ENCODE measurements at places on chromosomes 13 and 19. TPM values are rescaled to one million over a fixed set of nuclear protein-coding genes. Genes with fewer than 3 reads are reported as not detected.

PPP2R1A gene
- 256 TPM for total RNA-seq

ERFL gene
- total RNA-seq, result under 0.01 TPM

SYNGR4 gene
- total RNA-seq, result not detected

TMEM86B gene
- 2.3 TPM for total RNA-seq

KLF12 gene
- total RNA-seq, result 11.6 TPM

NLRP11 gene
- total RNA-seq, result not detected

RXFP2 gene
- total RNA-seq, result not detected

SIGLEC14 gene
- not detected for total RNA-seq
